ENCODE measurements at places on chromosomes 5 and 9.

GRCh38 chr5:126640866-126641265 lies 40.1 kb downstream of the PHAX start:
- DNase-seq = no peak

DNA sequence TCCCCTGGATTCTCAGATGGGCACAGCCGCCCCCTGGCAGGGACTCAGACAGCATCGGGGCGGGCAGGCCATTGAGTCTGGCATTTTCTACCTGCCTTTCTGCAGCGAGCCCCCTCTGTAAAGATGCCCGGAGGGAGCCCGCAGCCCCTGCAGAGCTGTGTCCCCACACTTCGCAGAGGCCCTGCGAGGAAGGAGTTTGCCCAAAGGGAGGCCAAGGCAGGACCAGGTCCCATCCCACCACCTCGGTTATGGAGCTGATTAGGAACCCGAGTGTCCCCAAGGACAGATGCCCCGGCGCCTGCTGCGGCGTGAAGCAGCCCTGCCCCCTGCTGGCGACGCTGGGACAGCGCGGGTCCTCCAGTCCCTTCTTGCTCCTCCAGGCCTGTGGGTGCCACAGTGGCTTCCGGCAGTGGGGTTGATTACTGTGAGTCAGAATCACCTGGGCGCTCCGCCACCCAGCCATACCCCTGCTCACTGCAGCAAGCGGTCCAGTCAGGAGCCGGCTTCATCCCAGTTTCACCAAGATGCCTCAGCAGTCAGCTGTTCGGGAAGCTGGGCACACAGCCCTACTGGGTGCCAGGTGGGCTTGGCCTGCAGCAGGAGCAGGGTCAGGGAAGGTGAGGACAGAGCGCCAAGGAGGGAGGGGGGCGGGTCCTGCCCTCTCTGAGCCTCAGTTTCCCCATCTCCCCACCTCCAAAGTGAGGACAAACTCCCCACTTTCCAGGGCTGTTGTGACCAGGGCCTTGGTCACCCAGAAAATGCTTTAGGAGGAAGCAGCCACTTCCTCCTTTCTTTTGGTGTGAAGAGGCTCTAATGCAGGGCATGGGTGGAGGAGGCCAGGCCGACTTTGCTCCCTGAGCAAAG lies 117.2 kb downstream of the RXRA start:
- peak; percentile 85 for DNase-seq

DNA sequence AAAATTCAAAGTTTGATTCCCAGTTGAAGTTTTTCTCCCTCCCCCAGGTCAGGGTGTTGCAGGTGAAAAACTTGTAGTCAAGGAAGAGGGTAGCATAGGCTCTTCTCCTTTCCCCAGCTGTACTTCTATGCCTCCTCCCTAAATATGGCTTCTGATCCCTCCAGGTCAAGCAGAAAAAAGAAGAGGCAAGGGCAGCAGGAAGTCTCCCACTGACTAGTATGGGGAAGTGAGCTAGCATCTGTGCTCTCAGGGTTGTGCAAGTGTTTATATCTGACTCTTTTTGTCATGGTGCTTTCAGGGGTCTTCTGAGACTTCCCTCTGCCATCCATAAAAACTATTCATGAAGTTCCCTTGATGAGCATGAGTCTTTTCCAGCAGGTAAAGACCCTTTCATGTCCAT lies 76.0 kb downstream of the ATPSCKMT start:
- DNase-seq = no peak

- peak; percentile 69 for DNase-seq
These were observed 97.1 kb downstream of the SLC44A1 start for GRCh38 chr9:105341434-105342146.

DNA sequence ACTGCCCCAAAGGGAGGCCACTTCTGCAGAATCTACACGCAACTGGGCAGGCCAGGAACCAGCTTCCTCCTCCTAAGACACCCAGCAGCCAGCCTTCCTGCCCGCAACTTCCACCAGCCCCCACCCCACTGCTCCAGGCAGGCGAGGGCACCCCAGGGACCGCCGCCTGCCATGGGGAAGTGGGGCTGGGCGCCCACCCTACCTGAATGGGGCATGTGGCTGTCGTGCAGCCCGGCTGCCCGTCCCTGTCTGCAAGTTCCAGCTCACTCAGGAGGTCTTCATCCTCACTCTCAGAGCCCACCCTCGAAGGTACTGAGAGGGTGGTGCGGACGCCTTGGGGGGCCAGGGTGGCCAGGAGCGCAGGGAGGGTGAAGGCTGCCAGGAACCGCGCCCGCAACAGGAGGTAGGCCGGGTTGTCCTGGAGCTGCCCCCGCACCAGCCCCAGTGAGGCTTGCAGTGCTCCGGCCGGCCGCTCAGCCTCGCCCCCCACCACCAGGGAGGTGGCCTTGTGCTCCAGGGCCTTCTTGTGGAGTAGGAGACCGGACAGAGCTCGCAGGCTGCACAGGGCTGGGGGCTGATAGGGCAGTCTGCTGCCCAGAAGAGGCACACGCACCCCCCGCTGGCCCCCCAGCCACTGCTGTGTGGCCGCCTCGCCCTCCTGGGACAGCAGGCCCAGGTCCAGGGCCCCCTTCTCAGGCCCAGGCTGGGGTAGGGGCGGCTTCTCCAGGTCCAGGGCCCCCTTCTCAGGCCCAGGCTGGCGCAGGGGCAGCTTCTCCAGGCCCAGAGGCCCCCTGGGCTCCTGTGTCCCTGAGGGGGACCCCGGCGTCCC lies 4.1 kb upstream of the CARD9 start:
- DNase-seq = no peak

- DNase-seq = no peak
These were observed 29.4 kb upstream of the MAN2A1 start for GRCh38 chr5:109660301-109660700.

- DNase-seq = no peak
These were observed 31.3 kb upstream of the HSPA9 start for GRCh38 chr5:138606378-138607064.

DNA sequence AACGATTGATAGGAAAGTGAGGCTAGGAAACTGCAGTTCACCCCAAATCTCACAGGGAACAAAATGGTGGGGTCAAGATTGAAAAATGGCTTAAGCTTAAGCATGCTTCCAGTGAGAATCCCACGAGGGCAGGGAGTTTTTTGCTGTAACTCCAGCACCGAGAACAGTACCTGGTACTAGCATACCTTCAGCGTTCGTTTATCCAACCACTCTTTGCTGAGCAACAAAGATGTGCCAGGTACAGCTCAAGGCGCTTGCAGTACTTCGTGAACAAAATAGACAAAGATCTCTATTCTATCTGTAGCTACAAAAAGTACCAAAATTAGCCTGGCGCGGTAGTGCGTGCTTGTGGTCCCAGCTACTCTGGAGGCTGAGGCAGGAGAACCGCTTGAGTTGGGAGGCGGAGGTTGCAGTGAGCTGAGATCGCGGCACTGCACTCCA lies 778 bp upstream of the PPP6C start:
- peak; percentile 9 for DNase-seq

GRCh38 chr9:6067426-6067825 lies 52.0 kb upstream of the RANBP6 start:
- no peak for DNase-seq

- peak; percentile 57 for DNase-seq
These were observed 1.0 kb upstream of the MEF2C start for GRCh38 chr5:88883836-88884607.

DNA sequence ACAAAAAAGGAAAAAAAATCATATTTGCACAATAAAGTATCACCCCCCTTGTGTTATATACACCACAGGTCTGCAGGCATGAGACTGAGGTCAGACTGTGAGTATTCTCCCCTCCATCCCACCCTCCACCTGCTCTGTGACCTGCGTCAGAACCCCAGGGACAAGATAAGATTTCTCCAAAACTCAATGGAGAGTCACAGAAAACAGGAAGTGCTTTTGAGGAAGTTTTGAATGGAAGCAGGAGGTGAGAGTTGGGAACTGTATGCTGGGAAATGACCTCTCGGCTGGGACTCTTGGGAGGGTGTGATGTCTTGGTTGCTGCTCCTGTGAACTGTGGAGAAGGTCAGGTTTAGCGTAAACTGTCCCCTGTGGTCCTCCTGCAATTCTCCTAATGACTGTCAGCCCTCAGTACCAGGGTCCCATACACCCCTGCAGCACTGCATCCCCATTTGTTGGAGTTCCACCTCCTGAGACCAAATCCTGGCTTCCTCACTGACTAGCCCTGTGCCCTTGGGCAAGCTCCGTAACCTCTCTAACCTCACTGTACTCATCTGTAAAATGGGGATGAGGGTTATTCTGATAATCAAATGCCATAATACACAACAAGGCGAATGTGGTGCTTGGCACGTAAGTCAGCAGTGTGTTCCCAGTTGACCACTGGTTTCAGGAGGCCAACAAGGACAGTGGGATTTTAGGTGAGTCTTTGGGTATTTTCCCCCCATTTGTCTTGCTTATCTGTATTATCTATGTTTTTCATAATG lies 6.9 kb upstream of the CTSL start:
- no peak for DNase-seq

- no peak for DNase-seq
These were observed 1.5 kb downstream of the RMRP start for GRCh38 chr9:35656348-35656747.

- no peak for DNase-seq
These were observed 133.3 kb upstream of the DMRT1 start for GRCh38 chr9:708182-708550.

- no peak for DNase-seq
These were observed 112.5 kb upstream of the IER5L start for GRCh38 chr9:129290606-129291005.

DNA sequence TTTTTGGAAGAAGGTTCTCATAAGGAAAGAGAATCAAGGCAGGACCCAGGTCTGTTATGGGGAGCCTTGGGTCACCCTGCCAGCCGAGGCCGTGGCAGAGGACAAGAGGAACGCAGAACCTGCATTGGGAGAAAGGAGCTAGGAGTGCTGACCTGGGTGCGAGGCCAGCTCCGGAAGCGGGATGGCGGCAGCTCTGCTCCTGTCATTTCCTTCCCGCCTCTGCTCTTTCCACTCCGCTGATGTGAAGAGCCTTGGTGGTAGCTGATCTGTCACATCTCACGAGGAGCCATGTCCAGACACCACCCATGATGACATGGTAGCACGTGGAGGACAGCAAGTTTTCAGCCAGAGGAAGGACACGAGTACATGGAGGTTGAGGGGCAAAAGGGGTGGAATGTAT lies 109.5 kb upstream of the COL5A1 start:
- no peak for DNase-seq

DNA sequence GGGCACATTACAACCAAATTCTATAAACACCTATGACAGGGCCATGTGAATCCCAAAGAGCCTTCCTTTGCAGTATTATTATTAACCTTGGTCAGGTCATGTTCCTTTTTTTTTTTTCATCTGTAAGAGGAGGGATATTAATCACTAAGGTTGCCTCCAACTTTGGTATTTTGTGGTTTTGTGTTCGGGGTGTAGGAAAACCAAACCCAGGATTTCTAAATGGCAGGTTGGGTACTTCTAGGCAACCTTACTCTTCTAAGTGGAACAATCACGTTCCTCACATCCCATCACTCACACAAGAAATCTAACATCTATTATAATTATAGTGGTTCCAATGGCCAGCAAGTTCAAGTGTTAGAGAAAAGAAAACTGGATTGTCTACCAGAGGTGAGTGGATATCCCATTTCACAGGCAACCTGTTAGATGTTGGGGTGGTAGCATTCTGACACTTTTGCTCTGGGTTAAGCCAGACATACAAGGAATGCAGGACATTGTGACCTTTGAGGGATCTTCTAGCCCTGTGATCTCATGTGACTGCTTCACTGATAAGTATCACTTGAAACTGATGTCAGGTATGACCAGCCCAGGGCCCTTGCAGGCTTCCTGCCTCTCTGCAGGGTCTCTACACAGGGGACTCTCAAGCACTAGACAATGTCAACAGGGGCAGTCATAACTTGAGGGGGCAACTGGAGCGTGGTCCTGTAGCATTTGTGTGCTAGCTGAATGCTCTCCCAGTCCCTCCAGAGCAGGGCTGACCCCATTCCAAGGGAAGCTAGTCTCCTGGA lies 126.2 kb upstream of the VLDLR start:
- no peak for DNase-seq

DNA sequence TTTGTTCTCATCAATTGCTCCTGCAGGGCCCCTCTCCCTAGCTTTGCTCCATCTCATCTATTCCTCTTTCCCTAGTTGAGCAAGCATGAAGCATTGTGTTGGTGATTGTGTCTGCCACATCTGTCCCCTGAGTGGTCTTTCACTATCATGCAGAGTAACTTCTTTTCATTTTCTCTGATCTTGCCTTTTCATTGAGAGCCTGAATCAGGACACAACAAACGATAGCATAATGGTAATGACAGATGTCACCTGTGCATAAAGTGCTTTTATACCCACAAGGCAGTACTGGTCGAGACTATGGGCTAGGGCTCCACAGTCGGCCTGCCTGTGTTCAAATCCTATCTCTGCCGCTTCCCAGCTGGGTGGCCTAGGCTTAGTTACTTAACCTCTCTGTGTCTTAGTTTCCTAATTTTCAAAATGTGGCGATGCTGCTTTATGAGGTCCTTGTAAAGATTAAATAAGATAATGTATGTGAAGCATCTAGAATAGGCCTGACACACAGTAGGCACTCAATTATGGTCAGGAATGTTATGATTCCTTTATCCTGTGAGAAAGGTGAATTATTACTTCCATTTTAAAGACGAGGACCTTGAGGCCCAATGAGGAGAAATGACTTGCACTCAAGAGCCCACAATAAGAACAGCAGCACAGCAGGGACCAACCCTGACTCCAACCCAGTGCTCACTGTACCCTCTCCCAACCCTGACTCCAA lies 137.1 kb upstream of the ZNF618 start:
- DNase-seq = no peak

- DNase-seq = no peak
These were observed 89.8 kb downstream of the CD180 start for GRCh38 chr5:67106626-67107342.

GRCh38 chr9:121871431-121872025 lies 220.1 kb downstream of the DAB2IP start:
- DNase-seq = no peak

- DNase-seq = peak; percentile 31
These were observed 76.3 kb upstream of the PTGER4 start for GRCh38 chr5:40603378-40603777.

DNA sequence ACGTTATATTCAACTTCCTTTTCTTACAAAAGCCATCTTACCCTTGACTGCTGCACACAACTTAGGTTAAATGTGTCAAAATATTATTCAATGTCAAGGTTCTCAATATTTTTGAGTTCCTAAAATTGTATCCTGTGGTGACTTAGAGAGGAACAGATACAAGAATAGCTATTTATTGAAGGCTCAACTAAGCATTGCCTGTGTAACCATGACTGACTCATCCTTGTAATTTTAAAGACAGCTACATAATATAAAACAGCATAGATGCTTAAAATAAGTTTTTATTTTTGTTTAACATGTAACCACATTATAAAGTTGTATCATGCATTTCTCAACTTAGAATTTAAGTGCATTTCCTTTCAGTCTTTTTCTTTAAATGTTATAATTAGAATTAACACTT lies 312.9 kb upstream of the RGMB start:
- no peak for DNase-seq

GRCh38 chr9:130233587-130233945 lies 32.0 kb upstream of the HMCN2 start:
- DNase-seq = no peak

- no peak for DNase-seq
These were observed 1.6 kb downstream of the TSLP start for GRCh38 chr5:111072949-111073682.

DNA sequence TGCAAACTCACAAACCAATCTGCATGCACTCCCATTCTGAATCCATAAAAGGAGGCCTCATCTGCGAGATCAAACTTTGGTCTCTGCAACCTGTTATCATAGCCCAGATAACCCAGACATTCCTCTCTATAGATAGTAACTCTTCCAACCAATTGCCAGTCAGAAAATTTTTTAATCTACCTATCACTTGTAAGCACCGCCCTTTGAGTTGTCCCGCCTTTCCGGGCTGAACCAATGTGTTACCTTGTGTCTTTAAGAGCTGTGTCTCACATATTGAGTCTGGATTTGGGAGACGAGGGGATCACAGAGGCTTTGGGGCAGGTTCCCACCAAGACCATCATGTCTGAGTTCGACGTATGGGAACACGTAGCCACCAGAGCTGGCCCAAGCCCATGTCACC lies 91.1 kb upstream of the PPP1R26 start:
- DNase-seq = no peak
